KBM-7 (cell line): ENCODE measurements at places on chromosomes 2 and 18.

DNA sequence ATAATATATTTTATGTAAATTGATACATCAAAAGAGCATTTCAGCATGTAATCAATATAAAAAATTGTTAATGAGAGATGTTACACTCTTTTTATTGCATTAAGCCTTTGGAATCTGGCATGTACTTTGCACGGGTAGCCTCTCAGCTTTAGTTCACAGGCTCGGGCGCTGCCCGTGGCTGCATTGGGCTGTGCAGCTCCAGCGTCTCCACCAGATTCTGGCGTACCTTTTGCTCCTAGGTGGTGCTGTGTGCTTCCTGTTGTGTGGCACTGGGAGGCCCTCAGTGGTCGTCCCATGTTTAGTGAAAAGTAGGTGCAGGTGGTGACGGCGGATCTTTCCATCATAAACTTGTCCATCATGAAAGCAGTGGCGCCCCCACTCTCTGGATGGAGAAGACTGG is 24.4 kb downstream of the LRRFIP1 start:
- DNase-seq = no peak

GRCh38 chr2:30412047-30412683 is 34.9 kb upstream of the LCLAT1 start:
- DNase-seq = no peak

- no peak for DNase-seq
Observed at GRCh38 chr2:60671966-60672365, 84.1 kb upstream of the PAPOLG start.

DNA sequence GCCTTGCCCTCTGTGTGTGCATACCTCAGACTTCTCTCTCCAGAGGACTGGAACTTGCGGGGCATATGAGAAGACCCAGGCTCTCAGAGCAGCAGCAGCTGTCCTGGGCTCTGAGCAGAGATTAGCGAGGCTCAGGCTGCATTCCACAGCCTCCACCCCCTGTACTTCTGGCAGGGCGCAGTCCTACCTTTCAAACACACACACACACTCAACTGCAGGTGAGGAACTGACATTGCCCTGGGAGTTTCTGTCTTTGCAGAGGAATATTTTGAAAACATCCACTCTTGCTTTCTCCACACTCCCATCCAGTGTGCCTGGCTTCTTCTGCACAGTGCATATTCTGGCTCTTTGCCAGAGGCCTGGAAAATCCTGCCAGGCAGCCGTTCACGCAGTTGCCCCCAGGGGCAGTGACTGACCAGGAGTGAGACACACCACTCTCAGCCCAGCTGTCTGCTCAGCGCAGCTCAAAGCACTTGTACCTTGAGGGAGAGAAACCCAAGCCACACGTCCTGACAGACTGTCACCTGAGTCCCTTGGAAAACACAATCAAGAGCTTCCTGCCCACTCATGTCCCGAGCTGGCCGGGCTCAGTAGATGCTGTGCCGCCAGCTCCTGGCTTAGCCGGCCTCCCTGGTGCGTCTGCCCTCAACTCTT is 460.8 kb downstream of the RNF144A start:
- no peak for DNase-seq

DNA sequence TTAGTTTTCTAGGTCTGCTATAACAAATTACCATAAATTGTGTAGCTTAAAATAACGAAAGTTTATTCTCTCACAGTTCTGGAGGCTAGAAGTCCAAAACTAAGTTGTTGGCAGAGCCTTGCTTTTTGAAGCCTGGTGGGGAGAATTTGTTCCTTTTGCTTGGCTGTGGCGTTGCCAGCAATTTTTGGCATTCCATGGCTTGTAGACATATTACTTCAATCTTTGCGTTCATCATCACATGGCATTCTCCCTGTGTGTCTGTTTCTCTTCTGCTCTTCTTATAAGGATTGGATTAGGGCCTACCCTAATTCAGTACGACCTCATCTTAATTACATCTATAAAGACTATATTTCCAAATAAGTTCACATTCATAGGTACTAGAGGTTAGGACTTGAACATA is 217.7 kb downstream of the MBD5 start:
- DNase-seq = no peak
